ENCODE measurements at places on chromosomes 12 and 14.

DNA sequence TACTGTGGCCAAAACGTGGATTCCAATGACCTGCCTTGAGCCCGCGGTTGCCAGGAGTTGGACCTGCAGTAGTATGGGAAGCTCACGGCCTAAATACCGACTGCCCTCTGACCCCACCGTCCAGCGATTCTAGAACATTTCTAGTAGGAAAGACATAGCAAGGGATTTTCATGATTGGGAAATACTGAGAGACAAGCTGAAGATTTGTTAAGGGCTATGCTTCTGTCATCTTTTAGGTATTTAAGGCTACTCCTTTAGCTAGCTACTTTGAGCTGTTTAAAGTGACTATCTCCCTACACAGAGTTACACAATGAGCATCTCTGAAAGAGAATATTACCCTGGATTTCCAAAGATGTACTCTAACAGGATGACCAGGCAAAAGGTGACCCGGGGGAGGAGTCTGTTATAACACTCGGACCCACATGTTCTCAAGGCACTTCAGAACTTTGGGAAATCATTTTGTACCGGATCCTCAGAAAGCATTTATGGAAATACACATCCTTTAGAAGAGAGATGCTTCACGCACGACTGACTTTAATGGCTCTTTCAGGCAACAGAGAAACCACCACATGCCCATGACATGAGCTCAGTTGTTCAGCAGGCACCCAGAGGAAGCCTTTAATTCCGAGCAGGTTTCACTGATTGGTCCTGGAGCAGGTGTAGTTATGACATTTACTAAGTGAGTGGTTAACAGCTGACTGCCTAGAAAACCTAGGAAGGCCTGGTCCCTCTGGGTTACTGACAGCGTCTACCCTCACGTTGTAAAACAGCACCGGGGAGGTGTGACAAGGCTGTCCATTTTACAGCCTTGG lies 4.2 kb downstream of the BAG5 start:
- DNase-seq: no peak

DNA sequence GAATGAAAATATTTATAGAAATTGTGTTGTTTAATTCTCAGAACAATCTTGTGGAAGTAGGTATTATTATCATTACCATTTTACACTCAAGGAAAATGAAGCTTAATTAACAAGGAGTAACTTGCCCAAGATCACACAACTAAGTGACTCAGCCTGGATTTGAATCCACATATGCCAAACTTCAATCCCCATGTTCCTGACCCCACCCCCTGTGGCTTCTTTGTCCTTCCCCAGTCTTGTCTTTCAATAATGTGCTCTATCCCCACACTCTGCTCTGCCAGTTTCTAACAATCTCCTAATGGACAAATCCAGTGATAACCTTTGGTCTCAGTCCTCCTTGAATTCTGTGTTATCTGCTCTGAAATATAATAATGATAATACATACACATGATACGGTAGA lies 355.2 kb downstream of the BMP4 start:
- no peak for DNase-seq

DNA sequence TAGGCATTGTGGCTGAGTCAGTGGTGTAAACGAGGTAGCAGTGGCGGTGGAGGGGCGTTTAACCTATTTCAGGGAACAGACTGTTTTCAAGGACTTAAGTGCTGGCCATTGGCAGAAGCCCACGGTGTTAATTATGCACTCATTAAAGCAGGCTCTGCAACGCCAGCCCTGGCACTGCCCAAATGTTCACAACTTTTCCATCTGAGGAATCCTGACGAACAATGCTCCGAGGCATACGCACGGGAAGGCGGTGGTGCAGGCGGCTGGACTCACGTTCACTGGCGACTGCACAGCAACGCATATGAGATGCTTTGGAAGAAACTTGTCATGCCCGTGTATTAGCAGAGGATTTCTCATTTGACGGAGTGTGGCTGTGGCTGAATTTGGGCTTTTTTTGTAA lies 70.6 kb upstream of the SLC24A4 start:
- no peak for DNase-seq

DNA sequence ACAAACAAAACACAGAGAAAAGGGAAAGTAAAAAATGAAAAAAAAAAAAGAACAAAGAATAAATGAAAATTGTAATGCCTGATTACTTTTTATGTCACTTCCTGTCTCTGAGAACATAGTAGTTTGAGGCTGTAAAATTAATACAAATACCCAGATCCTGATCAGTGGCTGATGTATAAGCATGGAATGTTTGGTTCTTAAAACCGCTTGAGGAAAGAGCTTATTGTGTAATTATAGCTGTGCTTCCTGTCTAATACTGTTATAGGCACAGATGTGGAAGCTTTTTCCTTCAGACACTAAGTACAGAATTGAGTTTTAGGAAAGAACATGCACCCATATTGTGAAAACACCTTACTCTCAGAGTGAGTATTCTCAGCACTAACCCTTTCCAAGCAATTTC lies 86.9 kb downstream of the AVPR1A start:
- no peak for DNase-seq

- no peak for DNase-seq
These were observed 13.6 kb downstream of the BCL11B start for GRCh38 chr14:99258341-99258861.

GRCh38 chr14:100054316-100055075 lies 10.7 kb upstream of the EVL start:
- no peak for DNase-seq

DNA sequence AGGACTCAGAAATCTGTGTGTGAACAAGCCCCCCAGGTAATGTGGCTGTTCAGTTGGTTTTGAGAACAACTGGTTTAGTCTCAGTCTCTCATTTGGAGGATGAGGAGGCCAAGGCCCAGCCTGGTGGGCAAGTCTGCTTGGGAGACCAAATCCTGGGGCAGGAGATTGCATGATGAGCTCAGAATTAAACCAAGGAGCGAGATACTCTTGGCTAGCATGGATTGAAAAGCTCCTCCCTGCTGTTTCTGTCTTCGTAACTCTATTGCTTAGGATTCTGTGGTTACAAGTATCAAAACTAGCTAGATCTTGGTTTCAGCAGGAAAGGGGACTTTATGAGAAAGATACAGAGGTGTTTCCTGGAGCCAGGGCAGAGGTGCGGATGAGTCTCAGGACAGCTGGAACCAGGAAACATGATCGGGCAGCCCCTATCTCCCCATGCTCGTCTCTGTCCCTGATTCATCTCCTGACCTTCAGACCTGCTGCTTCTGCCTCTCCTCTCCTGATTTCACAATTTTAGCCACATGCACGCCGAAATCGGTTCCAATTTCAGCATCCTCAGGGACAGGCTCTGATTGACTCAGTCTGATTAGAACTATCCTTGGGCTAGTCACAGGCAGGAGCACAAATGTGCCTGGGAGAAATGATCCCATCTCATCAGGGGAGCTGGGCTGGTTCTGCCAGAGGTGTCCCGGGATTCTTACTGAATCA lies 40.2 kb upstream of the RIN3 start:
- no peak for DNase-seq

GRCh38 chr12:52182384-52182783 lies 9.4 kb downstream of the KRT80 start:
- DNase-seq: no peak

DNA sequence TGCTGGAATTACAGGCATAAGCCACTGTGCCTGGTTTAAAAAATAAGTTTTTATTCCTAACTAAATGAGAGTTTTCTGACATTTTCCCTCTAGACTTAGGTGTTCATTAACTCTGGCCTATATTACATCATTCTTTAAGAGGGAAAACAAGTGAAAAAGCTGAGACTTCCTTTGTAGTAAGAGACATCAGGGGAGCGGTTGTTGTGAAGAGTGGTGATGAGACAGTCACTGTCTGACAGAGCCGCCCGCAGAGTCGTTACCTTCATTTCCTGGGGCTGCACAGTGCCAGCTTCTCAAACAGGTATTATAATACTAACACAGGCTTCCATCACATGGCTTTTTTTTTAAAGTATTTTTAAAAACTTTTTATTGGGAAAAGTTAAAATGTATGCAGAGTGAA lies 19.7 kb upstream of the TDRD9 start:
- no peak for DNase-seq

- DNase-seq: no peak
These were observed 292.3 kb downstream of the TMEM121 start for GRCh38 chr14:105818712-105819005.

DNA sequence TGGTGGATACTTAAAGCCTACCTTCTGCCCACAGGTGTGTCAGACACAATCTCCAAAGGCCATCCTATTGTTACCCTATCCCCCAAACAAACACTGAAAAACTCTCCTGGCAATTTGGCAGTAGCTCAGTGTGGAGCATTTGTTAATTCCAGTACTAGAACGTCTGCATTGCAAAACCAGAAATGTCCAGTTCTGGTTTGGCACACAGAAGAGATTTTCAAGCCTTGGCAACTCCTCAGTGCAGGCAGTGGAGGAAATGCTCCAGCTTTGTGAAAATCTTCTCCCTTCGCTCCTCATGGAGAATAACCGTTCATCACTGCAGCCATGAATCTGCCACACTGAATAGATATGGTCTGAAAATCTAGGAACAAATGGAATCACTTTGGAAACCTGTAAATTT lies 5.3 kb upstream of the SOCS2 start:
- no peak for DNase-seq

GRCh38 chr14:64478634-64479250 lies 13.4 kb downstream of the AKAP5 start:
- no peak for DNase-seq

GRCh38 chr12:45477526-45477925 lies 252.0 kb upstream of the ARID2 start:
- DNase-seq: no peak

- DNase-seq: no peak
These were observed 21.8 kb upstream of the KRR1 start for GRCh38 chr12:75533239-75533638.

- DNase-seq: no peak
These were observed 263.7 kb downstream of the BMP4 start for GRCh38 chr14:53692885-53693284.

DNA sequence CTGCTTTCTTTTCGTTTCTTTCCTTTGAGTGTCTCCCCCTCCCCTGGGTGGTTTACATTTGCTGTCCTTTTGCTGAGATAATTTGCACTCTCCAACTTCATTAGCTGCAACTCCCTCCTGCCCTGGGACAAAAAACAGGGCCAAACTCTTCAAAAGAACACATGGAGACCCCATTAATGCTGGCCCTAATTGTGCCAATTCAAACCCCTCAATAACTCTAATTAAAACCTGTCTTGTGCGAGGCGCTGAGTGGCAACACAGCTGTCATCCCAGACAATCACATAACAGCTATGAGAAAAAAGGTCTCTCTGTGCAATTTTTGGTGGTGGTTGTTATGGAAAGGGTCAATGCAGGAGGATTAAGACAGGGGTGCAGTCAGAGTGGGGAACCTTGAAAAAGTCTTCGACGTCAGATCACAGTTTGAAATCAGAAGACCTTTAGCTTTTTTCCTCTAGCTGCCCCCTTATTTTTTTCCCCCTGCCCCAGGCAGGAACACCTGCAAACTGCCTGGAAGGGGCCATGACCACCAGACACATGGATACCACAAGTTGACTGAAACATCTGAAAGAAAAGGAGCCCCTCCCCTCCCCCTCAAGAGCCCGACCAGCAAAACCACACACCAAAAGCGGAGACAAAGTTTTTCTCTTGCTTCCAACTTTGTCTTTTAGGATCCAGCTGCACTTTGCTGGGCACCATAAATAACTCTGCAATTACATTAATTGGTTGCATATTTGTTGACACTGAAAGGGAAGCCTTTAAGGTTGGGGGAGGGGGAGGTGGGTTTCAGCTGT lies 26.5 kb upstream of the SMOC1 start:
- DNase-seq: no peak

DNA sequence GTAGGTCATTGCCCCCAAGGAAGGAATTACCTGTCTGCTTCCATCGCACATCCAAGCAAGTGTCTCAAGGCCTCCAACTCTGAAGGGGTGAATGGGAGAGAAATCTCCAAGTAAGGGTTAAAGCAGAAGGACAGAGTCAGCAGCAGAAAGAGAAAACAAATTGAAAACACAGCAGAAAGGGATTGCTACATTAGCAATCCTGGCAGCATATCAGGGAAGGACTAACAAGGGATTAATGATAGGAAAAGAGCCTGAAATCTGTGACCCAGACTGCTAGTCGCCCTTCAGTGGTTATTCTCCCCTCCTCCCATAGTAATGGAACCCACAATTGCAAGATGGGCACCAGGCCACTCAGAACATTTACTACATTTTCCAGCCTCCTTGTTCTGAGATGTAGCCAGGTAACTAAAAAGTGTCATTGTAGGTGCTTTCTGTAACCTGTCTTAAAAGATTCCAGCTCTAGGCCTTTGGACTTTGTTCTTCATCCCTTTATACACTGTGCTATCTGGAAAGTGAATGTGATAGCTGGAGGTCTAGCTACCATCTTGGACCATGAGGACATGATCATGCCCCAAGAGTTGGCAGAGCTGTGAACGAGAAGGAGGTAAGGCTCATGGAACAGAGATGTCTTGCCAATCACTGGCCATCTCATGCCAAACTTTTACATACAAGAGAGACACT lies 36.0 kb downstream of the MAP3K9 start:
- DNase-seq: no peak

DNA sequence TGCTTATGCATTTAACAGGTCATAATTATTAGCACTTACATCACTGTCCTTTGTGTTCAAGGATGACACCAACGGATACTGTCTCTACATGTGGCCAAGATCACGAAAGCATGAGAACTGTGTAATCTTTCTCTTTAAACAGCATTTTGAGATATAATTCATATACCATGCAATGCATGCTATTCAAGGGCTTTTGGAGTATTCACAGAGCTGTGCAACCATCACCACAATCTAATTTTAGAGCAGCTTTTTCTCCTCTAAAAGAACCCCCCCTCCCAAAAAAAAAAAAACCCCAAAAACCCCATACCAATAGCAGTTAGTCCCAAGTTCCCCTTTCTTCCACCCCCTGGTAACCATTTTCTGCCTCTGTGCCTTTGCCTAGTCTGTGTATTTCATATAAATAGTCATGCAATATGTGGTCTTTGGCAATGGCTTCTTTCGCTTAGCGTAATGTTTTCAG lies 60.6 kb downstream of the SPRING1 start:
- DNase-seq: no peak

DNA sequence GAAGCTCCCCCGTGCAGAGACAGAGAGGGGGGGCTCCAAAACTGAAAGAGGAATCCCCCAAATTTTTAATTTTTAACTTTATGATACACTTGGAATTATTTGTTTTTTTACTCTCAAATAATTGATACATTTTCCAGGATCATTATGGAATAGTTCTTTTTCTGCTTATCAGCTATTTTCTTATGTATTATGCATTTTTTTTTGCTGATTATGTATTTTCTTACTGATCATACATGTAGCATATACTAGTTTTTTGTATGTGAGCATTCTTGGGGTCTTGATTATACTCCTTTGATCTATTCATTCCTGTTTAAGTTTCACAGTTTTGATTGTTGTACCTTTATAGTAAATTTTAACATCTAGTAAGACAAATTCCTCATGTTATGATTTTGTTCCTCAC lies 55.5 kb upstream of the LDHB start:
- no peak for DNase-seq

GRCh38 chr12:66312189-66312588 lies 9.9 kb downstream of the HELB start:
- no peak for DNase-seq

- no peak for DNase-seq
These were observed 96.9 kb downstream of the SLC15A4 start for GRCh38 chr12:128726886-128727285.
